ENCODE measurements at places on chromosomes 2 and 18.

DNA sequence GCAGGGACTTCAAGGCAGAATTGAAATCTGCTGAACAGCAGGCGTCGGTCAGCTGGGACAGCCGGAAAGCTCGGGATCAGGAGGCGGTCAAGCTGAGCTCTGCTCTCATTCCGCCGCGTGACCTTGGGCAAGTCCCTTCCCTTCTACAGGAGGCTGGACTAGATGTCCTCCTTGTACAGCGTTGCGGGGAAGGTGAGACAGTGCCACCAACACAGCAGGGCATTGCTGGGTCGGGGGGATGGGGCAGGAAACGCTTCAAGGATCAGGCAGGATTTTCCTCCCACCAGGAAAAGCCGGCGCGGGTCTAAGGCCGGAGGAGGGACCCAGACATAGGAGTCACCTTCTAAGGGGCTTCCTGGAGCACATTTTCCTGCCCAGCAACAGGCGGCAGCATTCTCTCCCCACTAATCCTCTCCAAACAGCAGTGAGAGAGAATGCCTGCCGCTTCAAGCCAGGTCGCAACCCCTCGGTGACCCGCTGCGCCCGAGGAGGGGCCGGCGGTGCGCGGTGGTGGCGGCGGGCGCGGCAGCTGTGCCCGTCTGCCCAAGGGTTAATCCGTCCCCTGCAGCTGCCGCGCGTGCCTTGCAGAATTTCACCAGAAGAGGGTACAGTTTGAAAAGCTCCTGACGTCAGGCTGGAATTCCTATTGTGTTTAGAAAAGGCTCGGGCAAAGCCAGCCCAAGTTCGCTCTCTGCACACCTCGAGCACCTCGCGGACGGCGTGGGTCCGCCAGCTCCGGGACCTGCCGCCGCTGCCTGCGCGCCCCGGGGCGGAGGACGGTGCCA, at the start of gene KCNF1:
KCNF1 (plus strand) TSS at position 644 of the 785 bp plus-strand sequence. CDS start 493 bp downstream, outside the sequence.
- DNase-seq: peak; percentile 60

- peak; percentile 13 for DNase-seq
Measured at GRCh38 chr18:42412896-42413295, 457.9 kb downstream of the PIK3C3 start.

- no peak for DNase-seq
Measured at GRCh38 chr2:180979749-180980105, 678 bp upstream of the UBE2E3 start.

GRCh38 chr2:213185147-213185822, 33.9 kb upstream of the IKZF2 start:
- DNase-seq: no peak

DNA sequence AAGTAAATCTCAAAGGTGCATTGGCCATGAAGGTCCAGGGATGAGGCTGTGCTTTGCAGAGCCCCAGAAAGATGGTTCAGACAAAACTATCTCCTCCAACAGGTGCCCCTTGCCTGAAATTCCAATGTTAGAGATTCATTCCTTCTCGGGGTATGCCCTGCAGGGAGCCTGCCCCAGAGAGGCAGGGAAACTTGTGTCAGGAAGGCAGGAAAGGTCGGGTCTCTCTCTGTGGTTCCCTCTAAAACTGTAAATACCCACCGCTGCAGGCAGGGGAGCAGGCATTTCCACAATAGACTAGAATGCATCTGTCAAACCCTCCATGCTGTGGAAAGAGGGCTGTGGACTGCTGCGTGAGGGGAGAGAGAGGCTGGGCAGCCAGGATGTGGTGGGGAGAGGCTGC, 207.8 kb upstream of the SMAD2 start:
- DNase-seq: no peak

- DNase-seq: no peak
Measured at GRCh38 chr2:109231996-109232705, 103.1 kb downstream of the SH3RF3 start.

- no peak for DNase-seq
Measured at GRCh38 chr2:218870984-218871344, 9.7 kb upstream of the WNT10A start.

DNA sequence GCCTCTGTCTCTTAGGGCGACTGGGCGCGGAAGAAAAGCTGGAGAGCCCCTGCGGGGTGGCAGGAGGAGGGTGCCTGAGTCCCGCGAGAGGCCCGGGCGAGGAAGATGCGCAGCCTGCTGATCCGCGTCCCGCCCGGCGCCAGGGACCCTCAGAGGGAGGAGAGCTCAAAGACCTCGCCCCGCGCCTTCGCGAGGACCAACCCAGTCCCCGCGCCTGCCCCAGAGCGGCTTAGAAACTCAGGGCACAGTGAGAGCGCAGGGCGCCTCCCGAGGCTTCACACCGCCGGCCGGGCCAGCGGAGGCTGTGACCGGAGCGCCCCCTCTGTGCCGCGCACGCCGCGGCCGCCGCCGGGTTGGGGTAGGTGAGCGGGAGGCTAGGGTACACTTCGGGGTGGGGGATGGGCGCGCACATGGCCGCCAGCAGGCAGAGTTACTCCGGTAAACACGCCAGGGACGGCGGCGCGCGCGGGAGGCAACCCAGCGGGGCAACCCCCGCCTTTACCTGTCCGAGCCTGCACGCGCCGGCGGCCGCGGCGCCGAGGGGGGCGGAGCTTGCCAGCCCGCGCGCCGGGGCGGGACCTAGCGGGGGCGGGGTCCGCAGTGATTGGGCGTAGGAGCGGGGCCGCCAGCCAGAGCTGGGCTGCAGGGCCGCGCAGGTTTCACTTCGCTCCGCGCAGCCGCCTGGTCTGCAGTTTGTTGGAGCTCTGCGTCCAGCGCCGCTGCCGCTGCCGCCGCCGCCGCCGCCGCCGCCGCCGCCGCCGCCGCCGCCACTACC, at the start of gene BCL2L11:
BCL2L11 (plus strand) TSS at position 662 of the 775 bp plus-strand sequence. CDS start 2,832 bp downstream, outside the sequence.
- DNase-seq: peak; percentile 90

GRCh38 chr2:172829229-172829628, 93.6 kb downstream of the RAPGEF4 start:
- peak; percentile 96 for DNase-seq

DNA sequence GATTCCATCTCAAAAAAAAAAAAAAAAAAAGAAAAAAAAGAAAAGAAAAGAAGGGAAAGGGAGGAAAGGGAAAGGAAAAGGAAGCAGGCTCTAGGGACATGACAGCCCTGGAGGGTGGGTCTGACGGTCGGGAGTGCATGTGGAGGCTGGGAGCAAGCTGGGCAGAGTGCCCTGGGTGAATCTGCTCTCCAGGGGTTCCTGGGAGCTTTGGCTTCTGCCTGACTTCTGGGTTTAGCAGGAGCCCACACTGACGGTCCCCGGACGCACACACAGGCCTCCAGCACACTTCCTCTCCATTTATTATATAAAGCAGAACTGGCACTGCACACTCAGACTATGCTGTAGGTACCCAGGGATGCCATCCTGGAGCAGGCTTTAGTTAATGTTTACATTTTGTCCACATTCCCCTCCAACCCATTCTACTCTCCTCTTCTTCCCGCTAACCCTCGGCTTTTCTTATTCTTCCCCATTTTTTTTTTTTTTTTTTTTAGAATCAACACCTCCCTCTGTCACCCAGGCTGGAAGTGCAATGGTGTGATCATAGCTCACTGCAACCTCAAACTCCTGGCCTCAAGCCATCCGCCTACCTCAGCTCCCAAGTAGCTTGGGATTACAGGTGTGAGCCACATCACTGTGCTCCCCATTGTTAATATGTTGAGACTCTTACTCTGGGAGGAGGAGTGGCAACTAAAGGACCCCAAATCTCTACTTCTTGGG, 151.1 kb upstream of the SLC1A4 start:
- peak; percentile 58 for DNase-seq

GRCh38 chr2:235365743-235366142, 128.1 kb upstream of the AGAP1 start:
- DNase-seq: no peak

- no peak for DNase-seq
Measured at GRCh38 chr18:5103286-5103685, 93.8 kb downstream of the AKAIN1 start.

DNA sequence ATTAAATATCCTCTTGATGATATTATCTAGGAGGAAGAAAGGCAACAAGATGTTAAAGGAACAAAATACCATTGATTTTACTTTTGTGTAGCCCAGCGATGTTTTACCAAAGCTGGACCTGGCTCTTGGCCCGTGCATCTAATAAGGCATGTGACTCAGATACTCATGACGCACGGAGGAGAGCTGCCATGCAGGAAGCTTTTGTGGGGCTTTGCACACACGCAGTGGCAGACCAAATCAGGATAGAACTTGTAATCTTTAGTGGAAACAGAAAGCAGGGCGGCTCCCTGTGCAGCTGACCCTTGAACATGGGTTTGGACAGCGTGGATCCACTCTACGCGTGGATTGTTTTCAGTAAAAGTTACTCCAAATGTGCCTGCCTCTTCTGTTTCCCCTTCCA, 190.0 kb downstream of the NAPG start:
- DNase-seq: peak; percentile 61

DNA sequence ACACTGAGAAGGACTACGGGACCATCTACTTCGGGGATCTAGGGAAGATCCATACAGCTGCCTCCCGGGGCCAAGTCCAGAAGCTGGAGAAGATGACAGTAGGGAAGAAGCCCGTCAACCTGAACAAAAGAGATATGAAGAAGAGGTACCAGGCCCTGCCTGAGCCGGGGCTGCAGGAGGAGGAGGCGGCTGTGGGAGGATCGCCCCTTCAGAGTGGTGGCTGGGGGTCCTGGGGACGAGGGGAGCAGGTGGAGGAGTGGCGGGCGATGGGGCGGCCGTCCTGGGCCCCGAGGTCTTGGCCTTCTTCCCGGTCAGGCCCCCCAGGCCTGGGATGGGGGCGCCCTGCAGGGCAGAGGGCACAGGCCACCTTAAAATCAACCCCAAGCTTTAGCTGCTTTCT, 524 bp downstream of the ANKRD30B start:
- DNase-seq: no peak

DNA sequence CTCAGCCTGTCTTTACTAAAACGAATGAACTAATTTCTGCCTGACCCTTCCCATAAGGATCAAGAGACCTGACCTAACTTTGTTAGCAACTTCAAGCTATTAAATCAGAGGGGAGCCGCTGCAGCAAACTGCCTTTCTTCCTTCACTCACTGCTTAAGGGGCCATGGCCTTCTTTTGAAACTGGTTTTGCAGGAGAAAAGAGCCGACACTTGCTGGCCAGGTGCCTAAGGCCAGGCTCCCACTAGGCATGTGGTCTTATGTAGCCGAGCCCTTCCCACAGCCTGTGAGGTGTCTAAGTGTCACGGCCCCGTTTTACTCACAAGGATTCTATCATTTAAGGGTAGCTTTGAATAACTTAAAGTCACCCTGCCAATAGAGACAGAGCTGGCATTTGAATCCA, 130.8 kb downstream of the ZNF236 start:
- DNase-seq: no peak

- peak; percentile 81 for DNase-seq
Measured at GRCh38 chr2:164840930-164841718, 499 bp downstream of the COBLL1 start.

DNA sequence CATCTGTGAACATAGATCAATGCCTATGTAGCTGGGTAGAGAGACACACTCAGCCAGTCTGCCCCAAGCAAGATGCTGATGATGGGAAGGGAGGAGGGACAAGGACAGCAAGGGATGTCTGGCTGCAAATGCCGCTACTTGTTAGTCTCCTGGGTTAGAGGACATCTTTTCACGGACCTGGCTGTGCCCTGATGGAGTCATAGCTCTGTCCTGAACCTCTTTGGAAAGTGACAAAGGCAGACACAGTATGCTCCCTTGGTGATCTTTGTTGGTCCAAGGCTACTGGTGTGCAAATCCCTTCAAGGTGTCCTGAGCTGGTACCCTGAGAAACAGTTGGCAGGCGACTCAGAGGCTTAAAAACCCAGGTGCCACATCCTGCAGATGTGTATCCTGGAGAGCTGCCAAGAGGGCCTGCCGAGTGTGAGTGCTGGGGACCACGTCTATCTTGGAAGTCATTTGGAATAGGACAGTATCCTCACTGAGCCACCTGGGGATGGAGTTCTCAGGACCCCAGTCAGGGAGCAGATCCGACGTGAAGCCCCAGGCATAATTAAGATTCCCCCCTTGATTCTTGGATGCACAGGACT, 10.8 kb downstream of the FOSL2 start:
- no peak for DNase-seq

DNA sequence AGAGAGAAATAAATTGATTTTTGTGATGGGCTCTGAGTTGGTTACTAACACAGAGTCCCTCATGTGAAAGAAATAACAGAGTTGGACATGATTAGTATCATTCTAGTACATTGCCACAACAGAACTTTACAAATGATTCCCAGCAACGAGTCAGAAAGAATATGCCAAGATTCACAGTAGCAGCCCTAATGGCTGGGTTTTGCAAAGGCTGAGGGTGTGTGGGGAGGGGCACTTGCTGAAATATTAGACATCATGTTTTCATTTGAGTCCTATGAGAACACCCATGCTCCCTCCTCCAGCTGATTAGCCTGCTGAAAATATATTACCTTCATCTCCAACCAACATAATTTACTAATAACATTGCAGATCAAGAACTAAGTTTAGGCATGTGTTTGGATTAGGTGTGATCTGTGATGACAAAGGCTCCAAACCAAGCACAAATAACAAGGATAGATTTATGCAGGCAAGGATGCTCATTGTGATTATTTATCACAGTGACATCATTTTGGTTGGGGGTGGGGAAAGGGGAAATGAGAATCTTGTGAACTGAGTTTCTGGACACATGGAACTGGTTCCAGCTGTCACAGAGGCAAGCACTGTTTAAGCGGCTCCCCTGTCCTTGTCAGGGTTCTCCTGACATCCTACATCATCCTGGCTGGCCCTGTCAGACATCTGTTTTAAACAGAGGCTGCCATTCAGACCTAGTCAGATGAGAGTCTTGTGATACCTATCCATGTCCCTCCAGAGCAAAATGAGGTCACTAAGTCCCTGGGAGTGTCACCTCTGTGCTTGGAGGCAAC, 205.8 kb upstream of the NCKAP5 start:
- DNase-seq: no peak

- DNase-seq: peak; percentile 31
Measured at GRCh38 chr2:129935118-129935517, 44.3 kb upstream of the RAB6C start.

DNA sequence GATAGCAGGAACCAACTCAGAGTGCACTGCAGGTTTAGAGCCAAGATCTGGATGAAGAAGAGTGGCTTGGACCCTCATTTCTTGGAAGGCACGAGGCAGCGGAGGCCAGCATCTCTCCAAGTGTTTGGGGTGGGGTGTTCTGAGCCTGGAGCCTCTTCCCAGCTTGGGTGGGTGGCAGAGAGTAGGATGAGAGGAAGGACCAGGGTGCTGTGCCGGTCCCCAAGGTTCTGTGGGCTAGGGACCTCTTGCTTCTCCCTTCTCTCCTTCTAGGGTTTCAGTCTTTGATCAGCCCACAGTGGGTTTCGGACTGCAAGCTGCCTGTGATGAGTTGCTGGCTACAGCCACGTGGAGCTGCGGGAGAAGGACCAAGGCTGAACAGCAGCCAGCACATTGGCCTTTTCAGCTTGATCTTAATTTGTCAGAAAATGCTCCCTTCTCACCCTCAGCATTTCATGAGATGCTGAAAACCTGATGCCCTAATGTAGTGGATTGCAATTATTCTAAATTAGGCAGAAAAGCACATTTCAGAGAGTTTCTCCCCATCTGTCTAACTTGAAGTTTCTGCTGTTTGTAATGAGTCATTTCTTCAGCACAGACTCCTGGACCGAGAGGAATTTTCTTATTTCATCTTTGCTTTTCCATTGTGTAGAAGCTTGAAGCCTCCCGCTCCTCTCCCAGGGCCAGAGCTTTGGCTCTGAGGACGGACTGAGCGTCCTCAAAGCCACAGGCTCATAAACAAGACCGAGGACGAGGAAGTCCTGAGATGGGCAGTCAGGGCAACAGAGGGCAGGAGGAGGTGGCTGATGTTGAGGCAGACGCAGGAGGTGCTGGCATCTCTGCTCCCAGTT, 99.1 kb upstream of the HDAC4 start:
- peak; percentile 16 for DNase-seq
